Endothelial cell of umbilical vein (primary cell): ENCODE measurements at places on chromosomes 3 and 15. TPM values are rescaled to one million over a fixed set of nuclear protein-coding genes. Genes with fewer than 3 reads are reported as not detected.

ITGA11 gene
- 0.18 and 0.58 TPM in 2 replicates for total RNA-seq

GPR160 gene
- total RNA-seq = 1.1 and 1.3 TPM in 2 replicates

CPN2 gene
- total RNA-seq = not detected in 2 replicates

MEGF11 gene
- total RNA-seq = not detected in 2 replicates

B3GALNT1 gene
- 13.7 and 29.4 TPM in 2 replicates for total RNA-seq
